ENCODE measurements at places on chromosomes 6 and 20.

DNA sequence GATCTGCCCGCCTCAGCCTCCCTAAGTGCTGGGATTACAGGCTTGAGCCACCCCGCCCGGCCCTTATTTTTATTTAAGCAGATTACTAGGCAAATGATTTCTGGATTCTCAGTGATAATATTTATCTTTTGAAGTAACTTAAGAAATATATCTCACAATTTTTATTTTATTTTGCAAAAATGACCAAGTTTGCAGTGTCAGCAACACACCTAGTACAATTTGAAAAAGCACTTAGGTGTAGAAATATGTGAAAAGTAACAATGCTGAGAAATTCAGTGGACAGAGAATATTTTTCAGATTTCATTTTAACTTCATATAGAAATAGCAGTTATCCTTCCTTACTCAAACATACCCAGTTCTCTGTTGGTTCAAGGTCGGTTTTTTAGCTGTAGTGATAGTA, 78.9 kb upstream of the XRN2 start:
- no peak for DNase-seq
- H3K4me1 ChIP-seq = peaks cover 5% of the 10 kb centered on the region
- H3K36me3 ChIP-seq = peaks cover 3% of the 10 kb centered on the region
- H3K4me3 ChIP-seq = no peak overlapping the region
- no peaks in the 10 kb centered on the region for H3K27me3 ChIP-seq
- no peak overlapping the region for H3K27ac ChIP-seq

GRCh38 chr6:24802271-24803059, 3.7 kb upstream of the ARMH2 start:
- H3K4me3 ChIP-seq = no peak overlapping the region
- DNase-seq = no peak
- H3K36me3 ChIP-seq = no peaks in the 10 kb centered on the region
- H3K27me3 ChIP-seq = no peaks in the 10 kb centered on the region

DNA sequence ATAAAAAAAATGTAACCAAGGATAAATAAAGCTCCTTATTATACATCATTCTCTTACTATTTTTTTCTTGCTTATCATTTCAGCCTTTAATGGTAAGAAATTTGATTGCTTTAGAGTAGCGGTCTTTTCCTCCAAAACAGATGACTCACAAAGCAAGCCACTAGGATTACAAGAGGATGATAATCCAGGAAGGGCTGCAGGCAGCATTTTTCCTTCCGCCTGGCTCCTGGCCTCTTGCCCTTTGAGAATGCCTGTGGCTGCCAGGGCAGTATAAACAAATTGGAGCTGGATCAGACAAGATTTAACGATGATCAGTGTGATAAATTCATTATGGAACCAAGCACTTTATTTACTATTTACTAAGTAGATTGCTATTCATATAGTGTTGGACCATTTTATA, 9.7 kb upstream of the FBXL4 start:
- no peak overlapping the region for H3K4me3 ChIP-seq
- H3K36me3 ChIP-seq = no peaks in the 10 kb centered on the region
- peak overlapping the region; percentile 69 for H3K27ac ChIP-seq
- H3K27me3 ChIP-seq = no peaks in the 10 kb centered on the region

- H3K36me3 ChIP-seq = no peaks in the 10 kb centered on the region
- H3K4me1 ChIP-seq = no peaks in the 10 kb centered on the region
- no peak overlapping the region for H3K27ac ChIP-seq
- DNase-seq = no peak
- no peaks in the 10 kb centered on the region for H3K27me3 ChIP-seq
Observed at GRCh38 chr20:40600441-40601219, 88.4 kb downstream of the MAFB start.

Data from thoracic aorta (tissue), 2 donors.